Common myeloid progenitor, CD34-positive (primary cell): ENCODE measurements at places on chromosomes 1 and 21.
A peak's percentile ranks its signal among the peaks of the same experiment; 100 is the strongest.

GRCh38 chr1:226474443-226475141 lies 66.7 kb upstream of the PARP1 start:
- no peak for DNase-seq

DNA sequence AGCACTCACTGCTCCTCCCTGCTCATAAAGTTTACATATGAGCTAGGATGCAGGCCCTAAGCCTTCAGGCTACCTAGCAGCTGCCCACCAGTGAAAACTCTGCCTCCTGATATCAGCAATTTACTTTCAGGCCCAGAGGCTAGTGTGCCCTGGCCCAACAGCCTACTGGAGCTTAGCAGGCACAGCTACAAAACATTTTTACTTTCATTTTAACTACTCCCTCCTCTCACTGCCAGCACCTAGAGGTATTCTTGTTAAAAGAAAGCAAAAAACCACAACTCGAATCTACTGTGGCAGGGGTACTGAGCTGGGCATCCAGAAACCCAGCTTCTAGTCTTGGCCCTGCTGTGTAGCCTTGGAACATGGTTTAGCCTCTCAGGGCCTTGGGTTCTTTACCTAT lies 5.8 kb upstream of the LORICRIN start:
- no peak for DNase-seq

DNA sequence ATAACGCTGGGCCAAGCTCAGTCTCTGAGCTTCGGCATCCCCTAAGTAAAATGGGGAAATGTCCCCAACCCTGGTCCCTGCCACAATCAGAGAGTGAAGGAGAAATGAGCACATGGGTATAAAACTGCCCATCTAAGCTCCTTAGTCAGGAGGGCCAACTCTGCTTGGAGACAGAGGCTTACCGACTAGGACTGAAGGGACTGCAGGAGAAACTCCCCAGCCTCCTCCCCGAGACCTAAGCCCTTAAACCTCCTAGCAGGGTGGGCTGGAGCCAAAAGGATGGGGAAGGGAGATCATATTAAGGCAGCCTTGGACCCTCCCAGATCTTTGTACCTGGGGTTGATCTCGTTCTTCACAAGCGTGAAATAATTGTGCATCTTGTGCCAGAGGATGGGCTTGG lies 5.5 kb downstream of the ETNK2 start:
- no peak for DNase-seq

DNA sequence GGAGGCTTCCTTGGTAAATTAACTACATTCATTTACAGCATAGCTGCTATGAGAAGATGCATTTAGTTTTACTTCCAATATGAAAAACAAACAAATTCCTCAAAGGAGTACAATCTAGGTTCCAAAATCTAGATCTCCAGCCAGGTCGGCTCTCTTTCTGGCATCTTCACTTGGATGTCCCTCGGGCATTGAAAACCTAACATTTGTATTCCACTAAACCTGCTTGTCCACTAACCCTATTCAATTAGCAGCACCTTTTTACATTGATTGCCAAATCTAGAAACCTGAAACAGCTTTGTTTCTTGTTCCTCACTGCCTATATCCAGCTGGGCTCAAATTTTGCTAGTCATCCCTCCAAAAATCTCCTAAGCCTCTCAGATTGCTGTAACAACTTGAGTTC lies 14.3 kb upstream of the CXADR start:
- no peak for DNase-seq

DNA sequence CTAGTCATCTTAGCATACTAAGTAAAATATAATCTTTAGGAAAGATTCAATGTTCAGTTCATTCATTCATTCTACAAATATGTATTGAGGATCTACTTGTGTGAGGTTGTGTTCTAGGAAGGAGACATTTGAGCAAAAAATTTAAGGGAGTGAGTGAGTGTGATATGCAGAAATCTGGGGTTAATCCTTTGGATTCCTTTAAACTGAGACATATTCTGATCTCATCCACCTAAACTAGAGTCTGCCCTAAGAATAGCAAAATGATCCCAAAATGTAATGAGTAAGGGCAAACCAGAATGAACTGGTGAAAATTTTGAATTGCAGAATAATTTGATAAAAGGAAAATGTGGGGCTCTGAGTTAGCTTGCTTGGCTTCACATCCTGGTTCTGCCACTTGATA lies 8.6 kb downstream of the UBE2U start:
- DNase-seq: no peak

GRCh38 chr1:47211796-47212269 lies 20.2 kb downstream of the TAL1 start:
- DNase-seq: peak; percentile 77

GRCh38 chr1:148010527-148010926 lies 82.3 kb downstream of the GPR89B start:
- DNase-seq: no peak

DNA sequence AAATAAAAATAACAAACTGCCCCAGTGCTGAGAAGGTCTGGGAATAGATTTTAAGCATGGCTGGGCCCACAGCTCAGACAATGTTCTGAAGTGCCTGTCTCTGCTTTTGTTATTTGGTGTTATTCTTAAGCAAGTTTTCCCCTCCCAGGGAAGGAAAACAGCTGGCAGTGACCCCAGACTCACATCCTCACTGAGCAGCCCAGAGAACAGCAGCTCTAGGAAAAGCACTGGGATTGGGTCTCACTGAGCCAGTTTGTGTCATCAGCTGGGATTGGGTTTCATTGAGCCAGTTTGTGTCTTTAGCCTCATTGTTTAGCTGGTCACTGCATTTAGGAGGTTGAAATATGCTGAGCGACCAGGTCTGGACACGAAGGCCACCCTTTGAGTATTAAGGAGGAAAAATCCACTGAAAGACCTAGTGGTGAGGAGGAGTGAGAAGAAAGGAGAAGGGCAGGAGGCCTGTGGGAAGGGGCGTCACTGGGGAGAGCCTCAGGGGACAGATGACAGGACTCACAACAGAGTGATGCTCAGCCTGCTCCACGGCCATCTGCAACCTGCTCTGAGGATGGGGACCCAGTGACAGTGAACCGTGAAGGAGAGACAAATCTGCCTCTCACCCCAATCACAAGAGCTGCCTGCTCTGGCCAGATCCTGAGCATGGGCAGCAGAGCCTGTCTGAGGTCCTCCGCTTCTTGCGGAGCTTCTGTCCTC lies 103.8 kb downstream of the TOMM20 start:
- DNase-seq: no peak

DNA sequence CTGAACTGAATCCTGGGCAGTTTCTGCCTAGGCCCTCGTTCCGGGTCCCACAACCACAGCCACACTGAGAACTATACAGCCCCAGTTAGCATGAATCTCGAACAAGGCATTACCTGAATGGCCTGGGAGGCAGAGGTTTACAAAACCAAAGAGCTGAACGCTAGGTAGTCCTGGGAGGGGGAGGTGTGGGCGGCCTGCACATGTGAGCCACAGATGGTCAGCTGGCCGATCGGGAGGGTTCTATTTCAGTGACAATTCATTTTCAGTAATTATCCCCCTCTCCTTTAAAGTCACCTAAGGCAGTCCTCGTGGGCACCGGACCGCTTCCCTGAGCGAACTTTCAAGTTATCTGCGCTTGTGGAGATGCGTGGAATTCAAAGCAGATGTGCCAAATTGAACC lies 111.9 kb downstream of the GLIS1 start:
- no peak for DNase-seq

DNA sequence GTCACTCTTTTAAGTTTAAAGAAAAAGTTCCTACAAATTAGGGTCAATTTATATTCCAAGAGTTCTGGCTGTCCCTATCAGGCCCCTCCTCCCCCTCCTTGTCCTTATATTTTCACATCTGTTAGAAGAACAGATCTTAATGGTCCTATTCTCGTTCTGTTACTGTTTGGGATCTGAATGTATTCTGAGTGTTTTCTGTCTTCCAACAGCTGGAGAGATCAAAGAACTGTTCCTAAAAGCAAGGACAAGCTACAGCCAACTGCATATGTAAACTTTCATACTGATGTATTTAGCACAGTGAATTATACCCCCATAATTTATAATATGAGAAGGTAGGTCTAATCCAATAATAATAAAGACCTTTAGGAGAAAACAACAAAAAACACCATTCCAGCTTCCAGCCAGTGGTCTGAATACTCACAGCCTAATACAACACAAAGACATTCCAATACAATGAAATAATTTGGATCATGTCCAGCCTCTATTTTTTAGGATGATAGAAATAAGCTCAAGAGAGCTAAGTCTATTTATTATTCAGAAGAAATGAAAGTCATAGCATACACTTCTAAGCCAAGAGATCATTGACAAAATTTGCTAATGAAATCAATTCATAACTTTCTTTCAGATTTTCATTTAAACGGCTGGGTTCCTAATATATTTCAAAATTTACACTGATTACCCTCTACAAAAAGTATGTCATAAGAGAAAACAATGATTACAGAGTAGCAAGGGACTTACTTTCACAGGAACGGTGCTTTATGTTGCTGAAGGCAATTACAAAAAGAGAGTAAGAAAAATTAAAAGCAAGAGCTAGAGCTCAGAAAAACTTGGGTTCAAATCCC lies 25.3 kb downstream of the WLS start:
- no peak for DNase-seq

- no peak for DNase-seq
Measured at GRCh38 chr1:115877511-115877910, 36.6 kb upstream of the NHLH2 start.

DNA sequence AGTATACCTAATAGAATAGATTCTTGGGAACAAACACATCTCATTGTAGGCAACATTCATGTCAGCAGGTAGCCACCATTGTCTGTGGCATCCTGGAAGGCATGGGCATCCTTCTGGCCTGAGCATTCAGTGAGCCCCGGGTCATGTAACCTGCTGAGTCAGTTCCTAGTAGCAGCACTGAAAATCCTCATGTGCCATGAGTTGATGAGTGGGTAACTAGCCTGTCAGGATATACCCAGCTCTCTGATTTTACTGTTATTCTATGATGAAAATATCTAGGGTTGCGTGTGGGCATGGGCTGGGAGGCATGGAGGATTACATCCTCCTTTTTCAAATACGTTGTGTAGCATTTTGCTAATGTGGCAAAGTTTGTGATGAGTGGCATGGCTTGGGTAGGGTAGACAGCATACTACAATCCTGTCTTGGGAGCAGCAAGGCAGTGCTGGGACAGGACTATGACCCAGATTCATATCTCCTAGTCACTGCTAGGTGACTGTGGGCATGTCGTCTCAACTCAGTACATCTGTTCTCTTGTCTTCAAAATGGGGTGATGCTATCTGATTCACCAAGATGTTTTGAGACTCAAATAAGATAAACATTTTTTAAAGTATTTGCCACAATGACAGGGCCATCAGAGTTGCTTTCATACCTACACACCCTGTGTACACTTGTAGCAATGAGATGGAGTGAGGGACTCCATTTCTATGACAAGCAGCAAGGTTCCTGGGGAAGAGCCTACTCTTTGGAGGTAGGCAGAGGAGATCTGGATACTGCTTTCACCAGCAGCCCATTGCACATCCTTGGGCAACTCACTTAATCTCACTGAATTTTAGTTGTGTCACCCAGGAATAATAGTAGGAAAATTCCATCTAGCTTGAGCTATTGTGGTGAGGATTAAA lies 62.5 kb downstream of the CD58 start:
- no peak for DNase-seq

- no peak for DNase-seq
Measured at GRCh38 chr1:17878837-17879236, 123.7 kb downstream of the ACTL8 start.

GRCh38 chr1:213397638-213398037 lies 346.6 kb downstream of the RPS6KC1 start:
- DNase-seq: no peak

DNA sequence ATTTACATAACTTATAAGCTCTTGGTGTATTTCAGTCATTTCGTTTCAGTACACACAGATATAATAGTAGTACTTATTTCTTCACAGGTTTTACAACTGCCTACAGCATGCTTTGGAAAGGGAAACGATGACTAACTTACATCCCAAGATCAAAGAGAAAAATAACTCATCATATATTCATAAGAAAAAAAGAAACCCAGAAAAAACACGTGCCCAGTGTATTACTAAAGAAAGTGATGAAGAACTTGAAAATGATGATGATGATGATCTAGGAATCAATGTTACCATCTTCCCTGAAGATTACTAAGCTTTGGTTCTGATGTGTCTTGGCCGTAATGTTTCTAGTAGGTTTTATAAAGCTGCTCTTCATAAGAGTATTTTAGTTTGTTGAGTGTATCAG lies 30.9 kb downstream of the TYW3 start:
- no peak for DNase-seq

DNA sequence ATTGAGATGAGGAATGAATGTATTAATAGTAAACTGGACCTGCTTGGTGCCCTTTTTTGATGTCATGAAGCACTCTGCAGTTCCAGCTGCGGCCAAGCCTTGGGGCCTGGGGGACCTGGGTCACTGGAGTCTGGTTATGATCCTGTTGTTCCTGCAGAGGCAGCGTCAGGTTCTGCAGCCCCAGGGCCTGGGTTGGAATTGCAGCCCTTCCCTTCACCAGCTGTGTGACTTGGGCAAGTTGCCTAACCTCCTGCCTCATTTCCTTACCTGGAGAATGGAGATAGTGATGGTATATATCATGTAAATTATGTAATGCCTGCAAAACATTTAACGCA lies 9.1 kb upstream of the ATP5PO start:
- DNase-seq: no peak

DNA sequence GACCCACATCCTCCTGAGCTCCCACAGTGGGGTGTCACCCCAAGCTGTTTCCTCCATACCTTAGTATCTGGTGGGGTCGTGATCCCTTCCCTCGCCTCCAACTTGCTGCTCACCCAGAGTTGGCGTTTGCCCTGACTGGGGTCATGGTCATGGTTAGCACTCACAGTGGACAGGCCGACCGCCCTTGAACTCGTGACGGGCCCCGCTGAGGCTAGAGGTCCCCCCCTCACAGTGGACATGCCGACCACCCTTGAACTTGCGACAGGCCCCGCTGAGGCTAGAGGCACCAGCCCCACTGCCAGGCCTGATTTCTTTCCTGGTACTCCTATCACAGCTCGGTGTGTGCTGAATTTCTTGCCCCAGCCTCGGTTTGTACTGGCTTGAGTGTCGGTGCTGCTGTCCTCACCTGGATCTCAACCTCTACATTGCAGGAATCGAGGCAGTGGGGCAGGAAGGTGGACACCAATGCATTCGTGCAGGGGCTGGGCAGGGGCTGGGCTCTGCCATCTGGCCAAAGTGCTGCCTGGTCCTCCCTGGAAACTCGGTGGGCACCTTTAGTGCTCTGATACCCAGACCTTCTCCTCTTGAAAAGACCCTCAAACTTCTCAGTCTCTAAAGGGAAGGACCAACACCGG lies 37.5 kb upstream of the AJAP1 start:
- DNase-seq: no peak

GRCh38 chr1:154557939-154558719 lies at the start of gene UBE2Q1:
UBE2Q1 (minus strand) TSS chr1:154558662; CDS start chr1:154558553, 109 bp downstream.
- peak; percentile 37 for DNase-seq

DNA sequence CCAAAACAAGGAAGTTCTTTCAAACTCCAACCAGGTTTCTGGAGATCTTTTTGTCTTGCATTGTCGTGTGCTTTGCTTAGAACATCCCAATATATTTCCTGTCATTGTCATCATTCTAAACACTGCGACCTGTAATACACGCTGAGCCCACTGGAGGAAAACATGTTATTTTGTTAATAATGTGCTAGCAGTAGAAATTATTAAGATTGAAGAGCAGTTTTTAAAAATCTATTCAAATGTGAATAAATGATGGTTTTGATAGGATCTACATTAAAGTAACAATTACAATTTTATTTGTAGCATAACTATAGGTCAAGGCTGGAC lies 268.5 kb downstream of the PTPRC start:
- DNase-seq: no peak

- DNase-seq: no peak
Measured at GRCh38 chr1:108678706-108679105, 13.4 kb upstream of the PRPF38B start.

GRCh38 chr1:34292472-34292871 lies 115.8 kb downstream of the C1orf94 start:
- DNase-seq: no peak

- DNase-seq: no peak
Measured at GRCh38 chr1:18253093-18253492, 145.5 kb downstream of the IGSF21 start.
